Right atrium auricular region (tissue), 2 donors: ENCODE measurements at places on chromosomes 13 and 19. TPM values are rescaled to one million over a fixed set of nuclear protein-coding genes. Genes with fewer than 3 reads are reported as not detected.

The ZNF83 gene
- 16.6 TPM for total RNA-seq

GRCh38 chr13:35909091-35909490 is 222.1 kb downstream of the DCLK1 start:
- no peak overlapping the region for H3K27ac ChIP-seq
- no peaks in the 10 kb centered on the region for H3K27me3 ChIP-seq
- no peak overlapping the region for H3K4me3 ChIP-seq
- H3K4me1 ChIP-seq = no peaks in the 10 kb centered on the region
- DNase-seq = no peak
- no peaks in the 10 kb centered on the region for H3K36me3 ChIP-seq

GRCh38 chr19:13447978-13448377 is 58.3 kb downstream of the CACNA1A start:
- H3K4me3 ChIP-seq = no peak overlapping the region
- H3K27me3 ChIP-seq = no peaks in the 10 kb centered on the region
- H3K36me3 ChIP-seq = no peaks in the 10 kb centered on the region
- no peak overlapping the region for H3K27ac ChIP-seq
- H3K4me1 ChIP-seq = no peaks in the 10 kb centered on the region
- DNase-seq = no peak

- H3K36me3 ChIP-seq = no peaks in the 10 kb centered on the region
- no peaks in the 10 kb centered on the region for H3K27me3 ChIP-seq
- H3K27ac ChIP-seq = no peak overlapping the region
Observed at GRCh38 chr19:5177745-5178450, 162.7 kb downstream of the PTPRS start.
